ENCODE measurements at places on chromosomes 4 and X.

DNA sequence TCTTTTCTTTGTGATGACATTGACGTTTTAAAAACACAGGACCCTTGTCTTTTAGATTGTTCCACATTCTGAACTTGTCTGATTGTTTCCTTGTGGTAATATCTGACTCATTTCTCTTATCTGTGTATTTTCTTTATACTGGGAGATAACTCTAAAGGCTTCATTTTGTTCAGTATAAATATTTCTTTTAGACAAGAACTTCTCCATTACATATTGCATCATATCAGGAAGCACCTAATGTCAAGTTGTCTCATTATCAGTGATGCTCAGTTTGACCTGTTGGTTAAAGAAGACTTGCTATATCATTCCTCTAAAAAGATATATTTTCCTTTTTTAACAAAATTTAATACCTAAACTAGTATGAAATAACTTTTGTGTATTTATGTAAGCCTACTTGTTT lies 152.3 kb upstream of the BMP3 start:
- DNase-seq, result no peak

GRCh38 chr4:132427125-132427524 lies 722.0 kb upstream of the PCDH10 start:
- no peak for DNase-seq

GRCh38 chrX:48648336-48648751 lies 35.3 kb upstream of the WAS start:
- peak; percentile 6 for DNase-seq

DNA sequence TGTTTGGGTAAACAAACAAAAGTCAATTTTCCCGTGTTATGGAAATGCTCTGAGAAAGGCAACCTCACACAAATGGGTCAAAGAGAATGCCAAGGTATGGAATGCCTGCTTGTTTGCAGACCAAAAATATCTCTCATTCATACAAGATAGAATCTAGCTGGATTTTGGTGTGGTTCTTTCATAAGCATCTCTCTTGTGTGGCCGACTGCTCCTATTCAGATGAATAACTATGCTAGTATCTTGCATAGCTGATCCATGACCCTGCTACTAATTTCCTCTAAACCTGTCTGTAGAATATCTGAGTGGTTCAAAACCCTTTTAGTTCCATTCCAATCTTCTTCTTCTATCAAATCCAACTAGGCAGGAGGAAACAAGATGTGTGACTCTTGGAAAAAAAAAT lies 28.2 kb upstream of the SORBS2 start:
- DNase-seq, result no peak

DNA sequence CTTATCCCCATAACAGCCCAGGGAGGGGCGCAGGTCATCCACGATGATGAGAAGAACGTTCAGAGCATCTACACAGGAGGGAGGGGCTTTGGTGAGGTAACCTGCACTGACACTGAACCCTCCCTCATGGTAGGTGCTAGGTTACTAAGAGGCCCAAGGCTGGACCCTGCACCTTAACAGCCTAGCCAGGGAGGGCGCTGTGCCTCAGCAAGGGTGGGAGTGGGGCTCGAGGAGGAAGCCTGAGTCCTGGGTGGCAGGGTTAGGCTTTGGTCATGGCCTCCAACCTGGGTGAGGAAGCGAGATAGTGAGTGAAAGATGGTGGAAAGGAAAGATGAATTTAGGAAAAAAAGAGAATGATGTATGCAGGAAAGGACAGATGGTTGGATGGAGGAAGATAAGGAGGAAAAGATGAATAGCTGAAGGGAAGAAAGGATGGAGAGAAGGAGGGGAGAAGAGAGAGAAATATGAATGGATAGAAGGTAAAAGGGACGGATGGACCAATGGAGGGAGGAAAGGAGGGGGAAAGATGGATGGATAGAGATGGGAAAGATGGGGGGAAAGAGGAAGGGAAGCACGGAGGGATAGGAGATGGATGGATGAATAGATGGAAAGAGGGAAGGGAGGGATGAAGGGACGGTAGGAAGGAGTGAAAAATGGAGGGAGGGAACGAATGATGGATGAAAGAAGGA lies 736 bp downstream of the IDS start:
- DNase-seq, result peak; percentile 49

- no peak for DNase-seq
Observed at GRCh38 chr4:53477636-53478035, 100.2 kb downstream of the FIP1L1 start.

- DNase-seq, result no peak
Observed at GRCh38 chr4:151783867-151784266, 23.1 kb upstream of the GATB start.

DNA sequence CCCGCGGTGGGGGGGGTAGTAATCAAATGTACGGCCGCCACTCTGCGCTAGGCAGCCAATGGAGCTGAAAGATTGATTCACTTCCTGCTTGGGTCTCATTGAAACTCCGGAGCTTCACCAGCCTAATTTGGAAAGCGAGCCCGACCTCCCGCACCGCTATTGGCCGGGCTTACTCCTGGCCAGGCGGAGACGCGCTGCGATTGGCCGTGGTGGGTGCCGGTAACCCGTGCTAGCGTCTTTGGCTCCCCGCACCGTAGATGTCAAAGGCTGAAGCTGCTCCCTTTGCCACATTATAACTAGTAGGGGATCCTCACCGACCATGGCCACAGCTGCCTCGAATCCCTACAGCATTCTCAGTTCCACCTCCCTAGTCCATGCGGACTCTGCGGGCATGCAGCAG lies at the start of gene POU3F4:
TSS of gene POU3F4 (plus strand) at position 285 of the 400 bp plus-strand sequence. CDS start at position 320, 35 bp downstream.
- DNase-seq, result no peak

DNA sequence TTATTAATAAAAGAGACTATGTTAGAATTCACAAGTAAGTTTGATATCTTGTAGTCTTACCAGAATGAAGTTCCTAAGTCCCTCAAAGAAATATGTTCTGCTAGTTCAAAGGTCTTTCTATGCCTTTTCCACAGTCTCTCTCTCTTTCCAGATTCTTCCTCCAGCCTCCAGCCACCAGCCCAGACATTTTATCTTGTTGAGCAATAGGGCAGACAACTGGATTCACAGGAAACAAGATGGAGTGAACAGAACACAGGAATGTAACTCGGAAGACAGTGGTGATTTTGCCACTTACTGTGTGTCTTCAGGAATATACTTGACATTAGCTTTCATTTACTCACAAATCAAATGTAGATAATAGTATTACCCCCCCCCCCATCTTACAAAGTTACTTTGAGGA lies 17.1 kb upstream of the CPEB2 start:
- no peak for DNase-seq

GRCh38 chr4:169956091-169956843 lies 69.9 kb downstream of the MFAP3L start:
- DNase-seq, result no peak

DNA sequence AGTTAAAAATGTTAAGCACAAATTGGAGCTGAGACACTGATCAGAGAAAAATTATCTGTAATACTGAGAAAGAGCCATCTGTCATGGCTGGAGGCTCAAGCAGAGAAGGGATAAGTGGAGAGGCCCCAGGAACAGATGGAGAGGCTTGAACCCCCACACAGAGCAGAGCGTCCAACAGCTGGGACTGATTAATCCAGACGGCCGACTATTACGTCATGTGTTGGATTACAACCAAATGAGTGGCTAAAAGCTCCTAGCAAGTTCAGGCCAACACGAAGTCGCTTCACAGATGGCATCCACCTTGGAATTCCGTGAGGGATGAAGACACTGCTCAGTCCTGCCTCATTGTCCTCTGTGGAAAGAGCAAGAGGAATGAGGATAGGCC lies 57.7 kb upstream of the ATXN3L start:
- DNase-seq, result no peak

DNA sequence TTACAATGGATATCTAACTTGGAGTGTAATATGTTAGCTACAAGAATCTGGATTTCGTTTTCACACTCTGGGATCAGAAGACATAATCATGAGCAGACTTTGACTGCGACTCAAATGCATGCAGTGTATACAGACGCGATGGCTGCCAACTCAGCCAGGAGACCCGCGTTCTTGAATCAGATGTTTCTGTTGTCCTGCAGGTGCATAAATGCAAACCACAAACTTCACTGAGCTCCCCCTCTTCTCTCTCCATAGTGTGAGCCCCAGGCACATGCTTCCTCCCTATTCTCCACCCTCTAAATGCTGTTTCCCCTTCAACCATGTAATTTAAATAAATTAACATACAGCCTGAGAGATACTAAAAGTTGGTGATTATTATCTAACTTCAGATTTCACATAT lies 347.9 kb downstream of the DCHS2 start:
- no peak for DNase-seq

GRCh38 chr4:86928400-86929255 lies 6.2 kb upstream of the AFF1 start:
- no peak for DNase-seq

GRCh38 chrX:139759637-139760036 lies 51.7 kb upstream of the MCF2 start:
- no peak for DNase-seq

- DNase-seq, result no peak
Observed at GRCh38 chr4:98516042-98516440, 142.4 kb downstream of the TSPAN5 start.

DNA sequence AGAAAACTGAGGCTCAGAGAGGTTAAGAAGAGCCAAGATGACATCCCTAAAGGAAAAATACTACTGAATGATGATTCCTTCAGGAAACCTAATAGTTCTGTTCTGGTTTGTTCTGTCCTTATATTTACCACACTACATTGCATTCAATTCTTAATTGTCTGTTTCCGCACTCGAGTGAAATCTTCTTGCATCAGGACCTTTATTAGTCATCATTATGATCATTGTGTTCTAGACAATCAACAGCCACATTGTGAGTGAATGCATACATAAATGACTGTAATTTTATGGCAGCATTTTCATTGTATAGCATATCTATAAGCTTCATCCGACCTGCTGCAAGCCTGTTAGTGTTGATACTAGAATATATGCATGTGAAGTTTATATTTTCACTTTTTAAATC lies 156.7 kb upstream of the FAM241A start:
- no peak for DNase-seq

- no peak for DNase-seq
Observed at GRCh38 chr4:53706422-53707032, 115.2 kb upstream of the LNX1 start.

- peak; percentile 9 for DNase-seq
Observed at GRCh38 chrX:13669246-13669737, 16.4 kb downstream of the TCEANC start.

GRCh38 chr4:108592674-108592986 lies 27.7 kb upstream of the RPL34 start:
- no peak for DNase-seq

DNA sequence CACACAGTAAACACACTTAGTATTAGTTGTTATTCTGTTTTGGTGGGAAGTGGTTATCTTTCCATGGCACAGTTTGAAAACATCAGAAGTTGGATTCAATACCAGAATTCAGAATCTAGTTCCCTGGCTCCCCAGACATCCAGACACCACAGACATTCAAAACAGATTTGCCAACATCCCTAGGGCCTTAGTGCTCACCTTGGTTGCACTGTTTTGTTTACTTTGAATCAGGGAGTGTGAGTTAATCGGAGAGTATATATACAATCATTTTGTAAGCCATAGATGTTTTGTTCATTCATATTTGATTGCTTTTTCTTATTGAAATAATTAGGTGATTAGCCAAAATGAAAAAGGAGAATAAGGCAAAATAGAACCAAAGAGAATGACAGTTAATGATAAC lies 324.7 kb upstream of the CLNK start:
- DNase-seq, result no peak

GRCh38 chr4:108213723-108214122 lies 45.0 kb upstream of the LEF1 start:
- no peak for DNase-seq

DNA sequence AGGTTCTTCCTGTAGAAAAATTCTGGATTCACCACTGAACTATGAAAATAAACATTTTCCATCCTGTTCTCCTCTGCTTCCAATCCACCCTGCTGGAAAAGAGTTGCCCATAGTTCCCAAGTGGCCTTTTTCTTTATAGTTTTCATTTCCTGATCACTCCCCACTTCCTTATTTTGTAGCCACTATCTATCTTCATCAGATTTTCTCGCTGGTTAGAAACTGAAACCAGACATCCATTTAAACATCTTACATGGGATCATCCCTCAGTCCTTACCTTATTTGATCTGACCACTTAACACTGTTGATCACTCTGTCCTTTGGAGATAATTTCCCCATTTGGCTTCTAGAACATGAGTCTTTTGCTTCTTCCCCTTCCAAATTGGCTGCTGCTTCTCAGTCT lies 42.2 kb upstream of the SCOC start:
- DNase-seq, result no peak

- no peak for DNase-seq
Observed at GRCh38 chr4:106585915-106586349, 217.4 kb upstream of the GIMD1 start.

GRCh38 chrX:20378233-20378920 lies 111.7 kb upstream of the RPS6KA3 start:
- no peak for DNase-seq

- no peak for DNase-seq
Observed at GRCh38 chr4:152050106-152050505, 289.3 kb upstream of the GATB start.

- DNase-seq, result no peak
Observed at GRCh38 chrX:10811111-10811510, 190.7 kb upstream of the MID1 start.

DNA sequence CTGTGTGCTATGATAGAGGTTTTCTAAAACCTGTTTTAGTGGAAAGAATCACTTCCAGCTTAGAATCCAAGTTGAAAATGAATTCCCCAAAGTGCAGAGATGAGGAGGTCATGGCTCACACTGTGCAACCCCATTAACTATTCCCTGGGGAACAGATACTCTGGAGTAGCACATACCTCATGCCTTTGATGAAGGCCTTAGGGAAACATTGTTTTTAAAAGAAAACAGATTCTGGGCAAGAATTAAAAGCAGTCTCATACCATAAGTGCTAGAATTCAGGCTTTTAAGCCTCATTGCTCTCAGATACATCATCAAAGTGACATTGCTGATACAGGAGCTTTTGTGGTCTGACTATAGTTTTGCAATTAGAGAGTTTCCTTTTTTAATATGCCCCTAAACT lies 115.1 kb downstream of the NDST4 start:
- no peak for DNase-seq

DNA sequence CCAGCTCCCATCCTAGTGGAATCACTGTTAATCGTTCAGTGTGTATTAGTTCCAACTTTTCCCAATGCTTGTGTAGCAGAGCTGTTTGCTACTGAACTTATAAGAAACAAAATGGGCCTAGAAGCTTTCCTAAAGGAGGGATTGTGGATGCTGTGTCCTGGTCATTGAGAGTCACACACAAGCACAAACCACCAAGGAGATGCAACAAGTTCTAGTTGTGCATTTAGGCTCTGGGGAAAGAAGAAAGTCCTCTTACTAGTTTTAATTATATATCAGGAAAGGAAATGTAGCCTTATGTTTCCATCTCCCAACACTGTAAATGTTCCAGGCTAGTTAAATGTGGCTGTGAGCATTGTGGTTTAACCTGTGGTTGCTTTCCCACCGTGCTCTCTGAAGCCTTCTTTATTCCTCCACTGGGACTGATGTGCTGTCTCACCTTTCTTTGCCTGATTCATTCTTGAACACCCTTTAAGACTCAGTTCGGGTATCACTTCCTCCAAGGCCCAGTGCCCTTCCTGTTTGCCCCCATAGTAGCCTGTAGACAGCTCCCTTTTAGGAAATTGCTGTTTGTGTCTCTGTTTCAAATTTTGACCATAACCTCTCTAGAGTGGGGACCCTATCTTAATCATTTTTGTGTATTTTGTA lies 34.3 kb downstream of the ATP10D start:
- no peak for DNase-seq
